ENCODE measurements at places on chromosomes 3 and 15.

- DNase-seq = no peak
These were observed 242.8 kb upstream of the PDZRN3 start for GRCh38 chr3:73867524-73867923.

DNA sequence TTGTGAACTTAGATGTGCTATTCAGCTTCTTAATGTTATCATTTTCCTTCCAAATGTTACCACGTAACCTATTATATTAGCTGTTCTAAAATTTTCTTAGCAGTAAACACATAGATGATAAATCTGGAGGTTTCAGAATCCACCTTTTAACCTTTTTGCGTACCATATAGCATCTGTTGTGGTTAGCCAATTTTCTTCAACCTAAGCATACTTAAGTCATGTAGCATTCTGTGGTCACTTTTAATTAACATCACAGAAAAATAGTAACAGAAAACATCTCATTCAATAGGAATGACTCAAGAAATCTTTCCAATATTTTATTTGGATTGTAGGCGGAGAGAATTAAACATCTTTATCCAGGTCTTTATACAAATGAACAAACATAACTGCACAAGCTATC is 1465.3 kb upstream of the GBE1 start:
- DNase-seq = no peak

DNA sequence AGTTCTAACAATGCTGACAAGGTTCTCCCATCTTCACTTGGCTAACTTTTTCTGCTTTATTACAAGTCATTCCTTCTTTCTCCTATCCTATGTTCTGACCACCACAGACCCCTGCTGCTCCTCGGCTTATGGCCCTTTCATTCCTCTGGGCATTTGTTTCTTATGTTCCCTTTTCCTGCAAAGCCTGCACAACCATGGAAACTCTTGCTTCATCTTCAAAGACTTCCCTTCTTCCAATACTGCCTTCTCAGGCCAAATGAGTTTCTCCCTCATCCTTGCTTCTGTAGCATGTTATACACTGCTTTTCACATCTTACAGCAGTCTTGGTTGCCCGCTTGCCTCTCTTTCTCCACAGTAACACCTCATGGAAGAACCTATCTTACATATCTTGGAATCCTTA is 17.9 kb upstream of the ATOSA start:
- no peak for DNase-seq

DNA sequence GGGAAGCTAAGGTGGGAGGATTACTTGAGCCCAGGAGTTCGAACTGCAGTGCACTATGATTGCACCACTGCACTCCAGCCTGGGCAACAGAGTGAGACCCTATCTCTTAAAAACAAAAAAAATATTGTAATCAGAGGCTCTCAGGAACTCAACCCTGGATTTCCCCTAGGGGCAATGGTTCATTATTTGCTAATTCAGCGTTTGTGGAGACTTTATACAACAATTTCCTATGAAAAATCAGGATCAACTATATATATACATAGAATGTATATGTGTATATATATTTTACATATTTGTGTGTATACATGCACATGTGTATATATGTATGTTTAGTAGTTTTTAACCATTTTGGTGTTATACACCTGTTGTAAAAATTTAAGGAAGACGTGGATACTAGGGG is 463.1 kb downstream of the FHIT start:
- no peak for DNase-seq

All from BE2C (cell line).